Activated T-helper 1 cell treated with anti-CD3 and anti-CD28 coated beads, Interleukin-12 subunit alpha, Interleukin-12 subunit beta, Interleukin-2, Interleukin-4 antibody, amounts not matched to agents 30 ng/mL and 10 ng/mL and 1 ng/mL, durations not matched to agents 14 hours and 24 hours and 36 hours (primary cell): ENCODE measurements at places on chromosomes 7 and 10.

GRCh38 chr7:74069790-74070618, 13.6 kb upstream of the LIMK1 start:
- DNase-seq: no peak
- H3K27ac ChIP-seq: no peak overlapping the region
- no peaks in the 10 kb centered on the region for H3K27me3 ChIP-seq
- peaks cover 4% of the 10 kb centered on the region for H3K4me1 ChIP-seq

DNA sequence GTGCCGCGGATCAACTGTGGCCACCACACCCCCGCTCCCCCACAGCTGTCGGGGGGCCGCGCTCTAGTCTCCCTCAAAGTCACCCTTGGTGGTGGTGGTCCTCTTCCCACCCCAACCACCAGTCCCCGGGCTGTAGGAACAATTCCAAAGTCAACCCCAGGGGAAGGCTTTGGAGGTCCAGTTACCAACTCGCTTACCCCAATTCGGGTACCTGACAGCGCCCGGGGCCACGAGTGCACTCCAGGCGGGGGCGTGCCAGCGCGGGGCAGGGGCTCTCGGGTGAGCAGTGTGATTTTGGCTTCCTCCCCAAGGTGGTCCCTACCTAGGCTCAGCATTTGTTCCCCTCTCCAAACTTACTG, 584 bp upstream of the ZMIZ1 start:
- H3K4me3 ChIP-seq: peak overlapping the region; percentile 83
- H3K27ac ChIP-seq: peak overlapping the region; percentile 79
- peaks cover 49% of the 10 kb centered on the region for H3K4me1 ChIP-seq
- H3K36me3 ChIP-seq: no peaks in the 10 kb centered on the region
- H3K27me3 ChIP-seq: peaks cover 16% of the 10 kb centered on the region

DNA sequence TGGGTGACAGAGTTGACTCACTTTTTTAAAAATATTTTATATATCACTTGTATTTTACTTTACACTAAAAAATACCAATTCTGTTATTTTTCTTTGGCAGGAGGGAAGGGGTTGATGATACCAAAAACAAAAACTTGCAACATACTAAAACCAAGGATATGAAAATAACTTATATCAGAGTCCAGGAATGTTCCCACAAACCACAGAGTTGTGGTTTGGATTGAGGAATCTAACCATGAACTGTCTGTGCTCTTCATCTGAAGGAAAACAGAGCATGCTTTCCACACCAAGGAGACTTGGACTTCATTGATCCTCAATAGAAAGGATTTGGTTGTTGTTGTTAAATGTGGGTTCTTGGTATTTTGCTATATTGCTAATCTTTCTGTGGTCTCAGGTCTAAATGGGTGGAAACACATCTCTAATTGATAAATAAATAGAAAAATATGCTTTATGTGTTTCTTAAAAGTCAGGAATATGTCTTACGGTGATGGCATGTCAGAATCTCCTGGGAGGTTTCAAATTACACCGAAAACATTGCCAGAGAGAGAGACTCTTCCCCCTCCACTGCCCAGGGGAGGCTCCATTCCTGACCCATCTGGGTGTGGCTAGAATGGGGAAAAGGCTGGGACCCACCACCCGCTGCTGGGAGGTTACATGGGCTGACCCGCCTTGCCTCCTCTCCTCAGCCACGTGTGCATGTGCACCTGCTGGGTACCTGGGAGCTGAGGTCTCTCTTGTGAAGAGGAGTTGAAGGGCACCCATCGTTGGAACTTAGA, 46.9 kb upstream of the STK17A start:
- no peaks in the 10 kb centered on the region for H3K36me3 ChIP-seq
- H3K27ac ChIP-seq: no peak overlapping the region
- no peak overlapping the region for H3K4me3 ChIP-seq
- H3K4me1 ChIP-seq: no peaks in the 10 kb centered on the region

DNA sequence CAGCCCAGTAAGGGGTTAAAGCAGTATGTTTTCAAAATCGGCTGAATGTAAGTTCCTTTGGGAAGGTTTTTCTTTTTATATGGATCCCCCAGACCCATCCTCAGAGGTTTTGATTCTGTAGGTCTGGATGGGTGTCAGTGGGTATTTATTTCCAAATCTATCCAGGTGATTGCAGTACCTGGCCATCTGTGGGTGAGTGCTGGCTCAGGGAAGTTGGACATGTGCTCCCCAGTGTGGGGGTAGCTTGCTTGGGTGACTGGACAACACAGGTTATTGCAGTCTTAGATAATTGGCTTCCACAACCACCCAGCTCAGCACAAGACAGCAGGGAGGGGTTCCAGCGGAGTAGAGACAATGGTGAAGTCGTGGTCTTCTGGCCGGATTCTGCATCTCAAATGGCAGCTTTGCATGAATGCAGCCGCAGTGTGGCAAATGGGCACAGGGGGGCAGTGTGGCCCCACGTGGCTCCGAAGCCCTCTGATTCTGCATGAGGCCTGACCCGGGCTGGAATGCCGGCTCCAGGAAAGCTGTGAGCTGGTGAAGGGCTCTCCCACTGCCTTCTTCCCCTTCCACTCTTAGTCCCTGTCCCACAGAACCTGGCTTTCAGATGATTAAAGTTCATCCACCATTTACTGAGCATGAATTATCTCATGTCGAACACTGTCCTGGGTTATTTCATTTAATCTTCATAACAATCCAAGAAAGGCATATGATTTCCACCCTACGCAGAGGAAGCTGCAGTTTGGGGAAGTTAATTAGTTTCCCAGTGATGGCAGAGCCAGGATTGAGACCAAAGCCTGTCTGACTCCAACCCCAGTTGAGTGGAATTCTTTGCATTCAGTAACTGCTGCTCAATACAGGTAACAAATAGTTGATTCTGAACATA, 64.5 kb upstream of the SYPL1 start:
- H3K36me3 ChIP-seq: no peaks in the 10 kb centered on the region
- peaks cover 11% of the 10 kb centered on the region for H3K27me3 ChIP-seq
- no peak overlapping the region for H3K4me3 ChIP-seq
